ENCODE measurements at places on chromosomes 1 and 21.

DNA sequence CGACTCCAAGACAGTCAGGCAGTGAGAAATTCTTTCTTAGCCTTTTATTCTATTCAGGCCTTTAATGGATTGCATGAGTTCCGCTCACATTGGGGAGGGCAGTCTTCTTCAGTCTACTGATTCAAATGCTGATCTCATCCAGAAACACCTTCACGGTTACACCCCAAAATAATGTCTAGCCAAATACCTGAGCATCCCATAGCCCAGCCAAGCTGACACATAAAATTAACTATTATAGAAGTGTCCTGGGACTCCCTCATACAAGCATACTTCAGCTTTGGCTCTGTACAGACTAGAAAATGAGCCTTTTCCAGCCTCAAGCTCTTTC lies 3.6 kb upstream of the SLC16A4 start:
- no peak for DNase-seq
- H3K36me3 ChIP-seq: peaks cover 13% of the 10 kb centered on the region
- H3K4me1 ChIP-seq: no peaks in the 10 kb centered on the region

GRCh38 chr1:24179251-24179840 lies 7.7 kb downstream of the IFNLR1 start:
- no peak for DNase-seq
- peaks cover 9% of the 10 kb centered on the region for H3K36me3 ChIP-seq
- no peak overlapping the region for H3K27ac ChIP-seq
- peaks cover 17% of the 10 kb centered on the region for H3K4me1 ChIP-seq
- H3K4me3 ChIP-seq: no peak overlapping the region
- no peaks in the 10 kb centered on the region for H3K27me3 ChIP-seq

GRCh38 chr1:20210736-20211460 lies 24.6 kb upstream of the PLA2G2C start:
- no peak overlapping the region for H3K27ac ChIP-seq
- H3K36me3 ChIP-seq: no peaks in the 10 kb centered on the region
- H3K27me3 ChIP-seq: peaks cover 27% of the 10 kb centered on the region

DNA sequence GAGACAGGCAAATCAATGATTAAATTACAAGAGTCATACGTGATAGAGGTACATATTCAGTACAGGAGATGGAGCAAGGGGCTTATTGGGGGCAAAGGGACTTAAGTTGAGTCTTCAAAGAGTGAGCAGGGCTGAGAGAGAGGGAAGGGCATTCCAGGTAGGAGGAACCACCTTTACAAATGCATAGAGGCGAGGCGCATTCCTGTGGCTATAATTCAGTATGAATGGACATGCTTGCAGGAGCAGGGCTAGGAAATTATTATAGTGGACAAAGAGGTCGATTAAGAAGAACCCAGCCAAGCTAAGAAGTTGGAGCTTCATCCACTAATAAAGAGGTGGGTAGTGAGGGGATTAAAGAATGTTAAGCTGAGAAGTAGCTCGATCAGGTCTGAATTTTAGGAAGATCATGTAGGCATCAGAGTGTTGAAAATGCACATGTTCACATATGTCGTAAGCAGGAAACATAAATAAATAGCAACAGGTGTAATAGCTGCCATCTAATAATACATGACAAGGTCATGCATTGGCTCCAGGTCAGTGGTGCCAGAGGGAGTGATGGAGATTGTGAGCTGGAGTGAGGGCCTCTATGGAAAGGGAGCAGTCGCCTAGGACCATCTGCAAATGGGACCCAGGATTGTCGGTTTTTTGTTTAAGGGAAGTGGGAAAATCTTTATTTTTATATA lies 12.0 kb upstream of the HNRNPU start:
- no peak overlapping the region for H3K4me3 ChIP-seq
- no peak for DNase-seq
- no peaks in the 10 kb centered on the region for H3K27me3 ChIP-seq
- H3K27ac ChIP-seq: no peak overlapping the region

DNA sequence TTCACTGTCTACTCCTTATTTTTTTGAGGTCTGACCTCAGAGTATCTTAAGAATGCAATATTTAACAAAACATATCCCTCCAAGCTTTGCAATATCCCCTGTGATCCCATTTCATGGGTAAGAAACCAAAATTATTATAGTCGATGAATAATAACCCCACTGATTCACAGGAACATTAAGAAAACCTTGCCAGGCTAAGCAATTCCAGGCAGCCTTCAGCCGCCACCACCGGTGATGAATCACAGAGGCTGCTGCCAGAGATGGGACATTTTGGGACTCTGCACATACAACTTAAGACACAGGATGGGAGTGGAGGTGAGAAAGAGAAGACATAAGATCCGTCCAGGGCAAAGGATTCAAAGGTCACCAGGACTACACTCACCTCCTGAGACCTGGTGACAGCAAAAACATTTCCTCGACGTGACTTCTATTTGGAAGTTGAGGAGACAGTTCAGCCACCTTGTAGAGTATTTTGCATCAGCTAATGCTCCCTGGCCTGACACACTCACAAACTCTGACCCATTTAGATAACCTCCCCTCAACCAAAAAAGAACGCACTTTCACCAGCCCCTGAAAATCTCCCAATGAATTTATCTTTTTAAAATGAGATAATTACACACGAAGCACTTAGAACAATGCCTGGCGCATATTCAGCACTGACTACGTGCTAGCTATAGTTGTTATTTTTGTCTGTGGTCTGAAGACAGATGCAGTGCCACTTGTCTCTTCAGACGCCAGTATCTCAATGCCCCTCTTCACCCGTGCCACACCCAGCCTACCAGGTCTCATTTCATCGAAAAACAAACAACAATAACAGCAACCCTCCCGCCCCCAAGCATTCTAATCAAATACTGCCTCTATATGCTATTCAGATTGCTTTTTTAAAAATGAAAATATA lies 17.8 kb upstream of the OVAAL start:
- H3K36me3 ChIP-seq: no peaks in the 10 kb centered on the region
- no peak overlapping the region for H3K27ac ChIP-seq
- peaks cover 42% of the 10 kb centered on the region for H3K27me3 ChIP-seq
- H3K4me3 ChIP-seq: no peak overlapping the region

DNA sequence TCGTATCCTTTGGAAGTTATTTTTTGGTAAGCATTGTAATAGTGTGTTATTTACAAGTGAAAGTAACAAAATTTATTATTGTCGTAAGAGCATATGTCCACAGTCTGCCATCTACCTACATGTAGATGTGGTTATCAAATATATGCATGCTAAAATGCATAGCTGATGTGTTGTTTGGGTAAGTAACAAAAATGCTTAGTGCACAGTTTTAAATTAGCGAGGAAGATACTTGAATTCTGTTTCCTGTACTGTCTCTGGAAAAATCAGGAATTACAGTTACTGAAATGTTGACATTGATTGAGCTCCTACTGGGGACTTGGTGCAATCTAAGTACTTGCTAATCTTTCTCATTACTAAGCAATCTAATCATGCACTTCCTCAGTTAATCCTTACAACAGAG lies 14.3 kb downstream of the WDR64 start:
- H3K27me3 ChIP-seq: peaks cover 36% of the 10 kb centered on the region
- no peak overlapping the region for H3K27ac ChIP-seq
- no peaks in the 10 kb centered on the region for H3K36me3 ChIP-seq
- no peaks in the 10 kb centered on the region for H3K4me1 ChIP-seq

DNA sequence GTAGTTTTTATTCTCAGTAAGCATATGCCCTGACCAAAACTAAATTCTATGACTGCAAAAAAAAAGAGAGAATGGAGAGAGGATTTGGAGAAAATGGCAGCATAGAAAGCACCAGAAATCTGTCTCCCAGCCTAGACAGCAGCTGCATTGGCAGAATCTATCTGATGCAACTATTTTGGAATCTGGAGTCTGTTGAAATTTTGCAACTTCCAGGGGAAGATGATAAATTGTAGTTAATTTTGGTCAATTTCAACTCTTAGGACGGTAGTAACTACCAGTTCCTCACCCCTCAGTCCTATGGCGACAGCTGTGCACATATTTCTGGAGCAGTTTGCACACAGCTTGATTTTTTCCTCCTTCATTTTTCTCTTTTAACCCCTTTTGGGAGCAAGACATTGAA lies 10.9 kb downstream of the EXO5 start:
- DNase-seq: no peak
- no peak overlapping the region for H3K4me3 ChIP-seq
- no peak overlapping the region for H3K27ac ChIP-seq
- H3K27me3 ChIP-seq: peaks cover 17% of the 10 kb centered on the region

DNA sequence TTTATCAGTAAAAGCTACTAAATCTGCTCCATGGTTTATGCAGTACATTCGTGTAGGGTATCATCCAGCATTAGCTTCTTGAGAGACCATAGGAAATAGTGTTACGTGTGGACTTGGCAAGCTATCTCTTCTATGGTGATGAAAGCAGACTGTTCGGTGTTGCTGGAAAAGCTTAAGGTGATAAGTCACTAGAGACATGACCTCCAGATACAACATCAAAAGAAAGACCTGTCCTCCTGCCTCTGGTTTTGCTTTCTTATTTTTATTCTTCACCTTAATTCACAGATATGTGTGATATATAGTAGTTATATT lies 53.5 kb upstream of the S1PR1 start:
- no peak for DNase-seq
- H3K36me3 ChIP-seq: no peaks in the 10 kb centered on the region
- H3K4me1 ChIP-seq: peaks cover 16% of the 10 kb centered on the region
- no peaks in the 10 kb centered on the region for H3K27me3 ChIP-seq
- H3K27ac ChIP-seq: no peak overlapping the region
- no peak overlapping the region for H3K4me3 ChIP-seq

GRCh38 chr21:42638266-42638863 lies 15.1 kb upstream of the PDE9A start:
- H3K4me1 ChIP-seq: no peaks in the 10 kb centered on the region
- no peaks in the 10 kb centered on the region for H3K36me3 ChIP-seq
- no peak for DNase-seq
- peaks cover 23% of the 10 kb centered on the region for H3K27me3 ChIP-seq
